Cardiac muscle cell (in vitro differentiated cells and primary cell): ENCODE measurements at places on chromosomes 7 and 10. TPM values are rescaled to one million over a fixed set of nuclear protein-coding genes. Genes with fewer than 3 reads are reported as not detected.

The SPAG6 gene
- not detected in 2 replicates for total RNA-seq

GRCh38 chr7:40165216-40165615 is 30.4 kb downstream of the SUGCT start:
- H3K4me1 ChIP-seq = peaks cover 2% of the 10 kb centered on the region
- no peaks in the 10 kb centered on the region for H3K27me3 ChIP-seq
- no peaks in the 10 kb centered on the region for H3K36me3 ChIP-seq
- no peak overlapping the region for H3K4me3 ChIP-seq
- H3K27ac ChIP-seq = no peak overlapping the region
- DNase-seq = no peak

DNA sequence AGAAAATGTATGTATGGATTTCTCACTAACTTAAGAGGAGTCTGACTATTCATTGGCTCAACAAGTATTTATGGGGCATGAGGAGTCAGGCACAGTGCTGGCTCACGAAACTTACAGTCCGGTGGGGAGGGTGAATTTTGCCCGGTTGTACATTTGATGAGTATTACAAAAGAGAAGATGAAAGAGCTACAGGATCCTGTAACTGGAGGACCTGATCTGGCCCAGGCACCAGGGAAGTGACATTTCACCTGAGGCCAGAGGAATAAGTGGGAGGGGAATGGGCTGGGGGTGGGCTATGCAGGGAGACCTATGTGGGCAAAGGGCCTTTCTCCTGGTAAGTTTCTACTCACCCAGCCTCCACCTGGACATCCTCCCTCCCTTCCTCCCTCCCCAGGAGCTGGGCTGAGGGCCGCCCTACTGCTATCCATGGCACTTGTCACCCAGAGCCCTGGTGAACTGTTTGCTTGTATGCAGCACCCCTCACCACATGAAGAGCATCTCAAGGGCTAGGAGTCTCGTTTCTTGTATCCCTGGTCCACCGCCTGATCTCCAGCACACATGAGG is 101.1 kb upstream of the ZNF438 start:
- H3K36me3 ChIP-seq = no peaks in the 10 kb centered on the region
- no peak overlapping the region for H3K4me3 ChIP-seq
- no peak overlapping the region for H3K27ac ChIP-seq

- no peak overlapping the region for H3K27ac ChIP-seq
- DNase-seq = no peak
- no peaks in the 10 kb centered on the region for H3K4me1 ChIP-seq
- H3K36me3 ChIP-seq = no peaks in the 10 kb centered on the region
- no peak overlapping the region for H3K4me3 ChIP-seq
- H3K27me3 ChIP-seq = no peaks in the 10 kb centered on the region
Measured at GRCh38 chr7:16471933-16472332, 6.4 kb upstream of the SOSTDC1 start.

DNA sequence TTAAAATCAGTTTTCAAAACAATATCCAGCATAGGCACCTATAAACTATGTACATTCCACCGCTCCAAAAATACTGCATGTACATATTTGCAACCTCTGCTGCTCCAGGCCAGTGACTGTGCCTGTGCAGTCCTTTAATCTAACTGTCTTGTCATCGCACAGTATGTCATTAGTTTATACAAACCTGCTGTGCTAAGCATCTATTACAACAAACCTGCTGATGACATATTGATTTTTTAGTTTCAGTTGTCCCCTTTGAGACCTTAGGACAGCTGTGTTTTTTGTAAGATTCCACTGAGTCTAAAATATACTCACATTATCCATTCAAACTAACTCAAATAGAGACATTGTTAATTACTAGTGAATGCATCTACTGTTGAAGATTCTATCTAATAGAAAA is 33.1 kb downstream of the SEMA3C start:
- no peaks in the 10 kb centered on the region for H3K27me3 ChIP-seq
- H3K27ac ChIP-seq = no peak overlapping the region
- peaks cover 5% of the 10 kb centered on the region for H3K4me1 ChIP-seq

- H3K27ac ChIP-seq = no peak overlapping the region
- no peaks in the 10 kb centered on the region for H3K4me1 ChIP-seq
- no peaks in the 10 kb centered on the region for H3K27me3 ChIP-seq
Measured at GRCh38 chr7:90777465-90777864, 181.3 kb downstream of the CDK14 start.
